Activated CD4-positive, alpha-beta T cell treated with anti-CD3 and anti-CD28 coated beads, Interleukin-2, amount 10 ng/mL, durations not matched to agents 7 days and 5 days (primary cell): ENCODE measurements at places on chromosomes 5 and 9. TPM values are rescaled to one million over a fixed set of nuclear protein-coding genes. Genes with fewer than 3 reads are reported as not detected.

Gene IRX1
- total RNA-seq: not detected

DNA sequence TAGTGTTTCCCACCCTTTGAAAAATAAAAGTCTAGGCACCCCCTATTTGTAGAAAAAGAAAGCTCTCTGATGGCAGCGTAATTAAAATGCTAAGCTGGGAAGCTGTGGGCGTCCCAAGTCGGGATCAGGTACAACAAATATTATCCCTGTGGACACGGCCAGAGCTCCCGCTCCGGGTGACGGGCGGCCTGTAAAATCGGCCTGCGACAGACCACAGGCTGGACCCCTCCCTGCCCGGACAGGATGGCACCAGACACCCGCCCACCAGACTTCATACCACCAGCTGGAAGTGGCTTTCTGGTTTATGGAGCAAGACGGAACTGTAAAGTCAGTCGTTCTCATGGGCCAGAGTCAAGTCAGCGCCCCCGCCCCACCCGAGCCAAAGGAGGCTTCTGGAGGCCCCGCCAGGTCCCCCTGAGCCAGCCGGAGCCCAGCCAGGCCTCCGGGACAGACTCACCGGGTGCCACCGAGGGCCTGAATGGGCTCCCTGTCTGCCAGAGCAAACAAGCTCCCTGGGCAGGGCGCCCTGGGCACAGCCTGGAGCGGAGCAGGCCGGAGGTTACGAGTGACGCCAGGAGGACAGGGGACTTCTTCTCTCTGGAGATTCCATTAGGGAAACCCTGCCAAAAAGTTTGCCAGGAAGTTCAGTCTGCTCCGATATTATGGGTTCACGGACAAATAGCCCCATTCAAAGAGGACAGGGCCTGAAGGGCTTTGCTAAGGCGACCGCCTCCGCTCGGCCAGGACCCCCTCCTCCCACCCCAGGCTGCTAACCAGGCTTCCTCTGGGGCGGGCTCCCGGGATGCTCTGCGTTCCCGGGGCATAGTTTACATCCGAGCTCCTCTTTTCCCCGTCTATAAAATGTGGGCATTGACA lies 173.7 kb downstream of the ERCC6L2 start:
- DNase-seq: no peak

DNA sequence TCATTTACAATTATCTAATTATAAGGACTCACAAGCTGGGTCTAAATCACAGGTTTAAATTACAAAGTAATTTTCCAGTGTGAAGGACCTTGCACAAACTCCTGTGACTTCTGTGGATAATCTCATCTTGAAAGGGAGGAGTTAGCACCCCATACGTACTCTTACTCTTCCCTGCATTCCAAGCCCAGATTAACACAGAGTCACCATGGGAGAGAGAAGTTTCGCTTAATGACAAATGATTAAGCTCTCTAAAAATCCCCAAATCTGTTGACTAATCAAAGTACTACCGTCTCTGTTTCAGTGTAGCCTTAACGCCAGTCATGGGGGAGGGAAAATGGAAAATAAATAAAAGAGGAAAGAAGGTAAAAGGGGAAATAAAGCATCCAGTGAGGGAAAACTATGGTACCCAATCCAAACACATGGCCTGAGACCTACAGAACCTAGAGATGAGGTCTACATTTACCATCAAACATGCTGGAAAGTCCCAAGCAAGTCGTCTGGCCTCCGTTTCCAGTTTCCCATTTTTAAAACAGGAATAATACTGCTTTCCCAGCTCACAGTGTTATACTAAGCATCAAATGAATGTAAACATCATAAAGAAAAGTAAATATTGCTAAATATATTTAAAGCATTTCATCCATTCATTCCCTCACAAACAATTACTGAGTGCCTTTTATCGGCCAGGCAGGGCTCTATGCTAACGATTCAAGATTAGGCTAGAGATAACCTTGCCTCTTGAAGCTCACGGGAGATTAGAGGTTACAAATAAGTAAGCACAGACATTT lies 63.2 kb downstream of the PCA3 start:
- no peak for DNase-seq

DNA sequence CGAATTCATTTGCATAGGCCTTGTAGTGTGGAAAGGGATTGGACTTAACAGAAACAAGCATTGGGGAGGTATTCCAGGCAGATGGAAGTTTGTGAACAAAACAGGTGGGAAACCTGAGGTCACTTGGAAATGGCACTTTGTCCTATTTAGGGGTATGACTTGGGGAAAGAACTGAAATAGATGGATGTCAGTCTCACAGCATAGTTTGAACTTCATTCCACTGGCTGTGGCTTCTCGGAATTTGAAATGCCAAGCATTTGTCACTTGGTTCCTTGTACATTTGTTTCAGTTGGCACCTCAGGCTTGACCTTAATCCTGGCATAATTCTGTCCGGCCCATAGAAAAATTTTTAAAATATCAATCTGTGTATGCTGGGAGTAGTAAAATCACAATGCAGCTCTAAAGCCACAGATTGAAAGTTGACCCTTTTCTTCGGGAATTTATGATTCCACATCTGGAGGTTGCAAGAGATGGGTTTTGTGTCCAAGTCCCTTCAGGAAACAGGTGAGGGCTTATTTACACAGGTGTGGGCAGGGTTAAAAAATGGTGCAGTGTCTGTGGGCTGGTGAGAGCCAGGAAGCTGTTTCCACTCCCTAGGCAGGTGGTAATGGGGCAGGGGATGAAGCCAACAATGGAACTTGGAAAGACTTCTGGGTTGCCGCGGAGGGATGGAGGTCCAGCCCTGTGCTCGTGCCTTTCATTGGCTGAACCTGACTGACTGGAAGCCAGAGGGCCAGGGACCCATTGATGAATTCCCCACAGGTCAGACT lies 39.2 kb upstream of the PDE8B start:
- DNase-seq: no peak

DNA sequence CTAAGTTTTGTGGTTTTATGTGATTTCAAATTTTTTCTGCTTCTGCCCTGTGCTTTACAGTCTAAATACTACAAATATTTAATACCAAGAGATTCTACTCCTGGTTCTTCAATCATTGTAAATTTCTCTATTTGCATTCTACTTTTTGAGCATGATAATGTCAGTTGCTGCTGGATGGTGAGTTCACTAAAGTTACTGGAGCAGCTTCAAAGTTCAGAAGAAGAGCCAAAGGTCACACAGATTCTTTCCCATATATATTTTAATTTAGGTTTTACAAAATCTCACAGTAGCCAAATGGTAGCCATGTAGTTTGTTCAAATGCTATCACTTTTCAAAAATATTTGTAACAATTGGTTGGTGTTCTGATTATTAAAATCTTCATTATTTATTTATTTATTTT lies 378.7 kb downstream of the TMEM232 start:
- DNase-seq: no peak

DNA sequence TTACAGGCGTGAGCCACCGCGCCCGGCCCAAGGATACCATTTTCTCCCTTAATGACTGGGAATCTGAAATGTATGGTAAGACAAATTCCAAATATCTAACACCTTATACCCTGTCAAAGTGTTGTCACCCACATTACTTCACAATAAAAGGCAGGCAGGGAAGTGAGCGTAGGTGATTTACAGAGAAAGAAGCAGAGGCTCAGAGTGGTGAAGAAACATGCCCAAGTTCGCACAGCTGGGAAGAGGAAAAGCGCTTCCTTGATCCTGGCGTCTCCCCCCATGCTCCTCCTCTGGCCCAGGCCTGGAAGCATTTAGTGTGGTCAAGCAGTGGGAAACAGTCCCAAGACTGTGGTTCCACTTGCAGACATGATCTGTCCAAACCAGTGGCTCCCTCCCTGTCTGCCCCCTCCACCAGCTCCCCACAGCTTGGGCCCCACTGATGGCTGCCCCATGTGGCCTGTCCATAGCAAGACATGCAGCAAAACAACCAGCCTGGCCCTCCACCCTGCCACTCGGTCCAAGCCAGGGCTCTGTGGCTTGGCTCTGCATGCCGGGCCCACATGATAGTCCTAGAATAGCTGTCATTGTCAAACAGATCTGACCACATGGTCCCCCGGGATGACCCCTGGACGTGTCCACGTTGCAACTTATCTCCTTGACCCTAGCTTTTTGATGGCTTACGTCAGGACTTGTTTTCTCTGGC lies 107.2 kb downstream of the TTLL11 start:
- DNase-seq: no peak

- no peak for DNase-seq
These were observed 343.2 kb downstream of the ACTL7B start for GRCh38 chr9:108512426-108513173.

DNA sequence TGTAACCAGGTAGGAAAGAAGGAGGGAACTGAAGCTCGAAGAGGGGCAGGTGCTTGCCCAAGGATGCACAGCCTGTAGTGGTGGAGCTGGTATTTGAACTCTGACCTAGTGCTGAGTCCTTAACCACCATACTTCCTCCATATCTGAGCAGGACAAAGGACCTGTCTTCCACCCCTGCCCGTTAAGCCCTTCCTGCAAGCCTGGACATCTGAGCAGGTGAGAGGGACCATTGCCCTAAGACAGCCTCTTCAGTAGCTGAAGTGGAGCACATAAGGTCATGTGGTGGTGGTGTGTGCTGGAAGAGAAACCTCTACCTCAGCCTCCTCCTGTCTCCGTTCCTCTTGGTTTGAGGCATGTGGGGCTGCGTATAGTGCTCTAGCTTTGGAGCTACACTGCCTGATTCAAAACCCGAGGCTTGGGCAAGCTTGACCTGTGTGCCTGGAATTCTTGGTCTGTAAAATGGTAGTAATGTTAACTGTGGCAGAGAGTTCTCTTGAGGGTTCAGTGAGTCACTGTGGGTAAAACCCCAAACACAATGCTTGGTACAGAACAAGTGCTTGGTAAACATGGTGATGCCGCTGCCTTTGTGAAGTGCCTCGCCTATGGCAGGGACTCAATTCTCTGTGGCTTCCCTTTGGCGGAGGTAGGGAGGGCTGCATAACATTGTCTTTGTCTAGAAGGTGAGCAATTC lies 7.4 kb downstream of the GALNT10 start:
- DNase-seq: peak; percentile 78

GRCh38 chr5:52922384-52922783 lies 66.8 kb upstream of the ITGA2 start:
- no peak for DNase-seq

DNA sequence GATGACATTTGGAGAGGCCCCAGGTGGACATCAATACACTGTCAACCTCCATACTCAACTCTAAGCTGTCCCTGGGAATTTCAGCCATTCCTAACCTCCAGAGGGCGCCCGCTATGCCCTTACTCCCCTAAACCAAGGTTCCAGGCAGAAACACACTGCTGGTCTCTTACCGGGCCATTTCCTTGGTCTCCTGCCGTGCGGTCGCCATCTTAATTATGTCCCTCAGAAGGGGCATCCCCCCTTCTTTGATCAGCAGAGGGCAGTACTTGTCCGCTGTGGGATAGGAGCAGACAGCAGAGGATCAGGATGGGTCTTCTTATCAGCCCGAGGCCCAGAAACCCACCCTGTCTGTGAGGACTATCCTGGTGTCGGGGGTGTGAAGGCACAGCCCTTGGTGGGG lies 9.3 kb upstream of the ZDHHC12 start:
- no peak for DNase-seq

GRCh38 chr9:93111371-93112115 lies 15.5 kb downstream of the CARD19 start:
- no peak for DNase-seq

- DNase-seq: no peak
These were observed 242.6 kb downstream of the HSPA4 start for GRCh38 chr5:133294380-133294779.

Gene POU5F2
- total RNA-seq: 0.97 TPM

GRCh38 chr5:128109766-128110165 lies 26.2 kb downstream of the SLC12A2 start:
- no peak for DNase-seq

GRCh38 chr9:20512106-20512505 lies 110.2 kb downstream of the MLLT3 start:
- no peak for DNase-seq

Gene CYSRT1
- total RNA-seq: 0.72 TPM

Gene FAM169A
- 3.6 TPM for total RNA-seq
